Motor neuron (in vitro differentiated cells): ENCODE measurements at places on chromosomes 1 and 21. TPM values are rescaled to one million over a fixed set of nuclear protein-coding genes. Genes with fewer than 3 reads are reported as not detected.
A peak's percentile ranks its signal among the peaks of the same experiment; 100 is the strongest.

DNA sequence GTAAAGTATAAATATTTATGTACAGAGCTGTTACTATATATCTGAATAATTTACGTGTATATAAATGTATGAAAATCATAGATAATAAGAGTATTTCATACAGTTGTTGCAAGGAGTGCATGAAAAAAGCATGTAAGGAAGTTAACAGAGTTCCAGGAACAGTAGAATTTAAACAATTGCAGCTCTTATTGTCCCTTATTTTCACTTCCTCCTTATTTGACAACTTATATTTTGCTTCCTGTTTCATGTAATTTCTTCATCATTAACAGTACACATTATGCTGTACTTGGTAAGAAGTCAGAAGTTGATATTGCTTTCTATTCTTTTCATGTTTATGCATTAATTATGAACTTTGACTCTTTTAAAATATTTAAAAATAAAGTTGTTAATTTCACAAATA is 681.5 kb downstream of the LRRIQ3 start:
- no peak for ATAC-seq

EPHA2 gene
- total RNA-seq = 7.5 and 9.7 TPM in 2 replicates

TMEM200B gene
- 0.43 and 0.50 TPM in 2 replicates for total RNA-seq

PLCH2 gene
- total RNA-seq = 1.0 and 1.1 TPM in 2 replicates

- no peak for ATAC-seq
These were observed 127.5 kb upstream of the RGS1 start for GRCh38 chr1:192448026-192448578.

- ATAC-seq = peak; percentile 86
These were observed 13.5 kb upstream of the FOXJ3 start for GRCh38 chr1:42348498-42348897.

- peak; percentile 56 for ATAC-seq
These were observed 9.3 kb downstream of the SLC26A9 start for GRCh38 chr1:205933671-205934618.

RSPO1 gene
- total RNA-seq = 0.32 and 0.42 TPM in 2 replicates

- ATAC-seq = no peak
These were observed 922.4 kb upstream of the ADGRL4 start for GRCh38 chr1:79928901-79929300.

RHBDL2 gene
- 0.71 and 1.2 TPM in 2 replicates for total RNA-seq

GRCh38 chr1:116503546-116504307 is 67.1 kb downstream of the CD58 start:
- ATAC-seq = no peak

CD5L gene
- total RNA-seq = 0.24 and 0.28 TPM in 2 replicates

DNA sequence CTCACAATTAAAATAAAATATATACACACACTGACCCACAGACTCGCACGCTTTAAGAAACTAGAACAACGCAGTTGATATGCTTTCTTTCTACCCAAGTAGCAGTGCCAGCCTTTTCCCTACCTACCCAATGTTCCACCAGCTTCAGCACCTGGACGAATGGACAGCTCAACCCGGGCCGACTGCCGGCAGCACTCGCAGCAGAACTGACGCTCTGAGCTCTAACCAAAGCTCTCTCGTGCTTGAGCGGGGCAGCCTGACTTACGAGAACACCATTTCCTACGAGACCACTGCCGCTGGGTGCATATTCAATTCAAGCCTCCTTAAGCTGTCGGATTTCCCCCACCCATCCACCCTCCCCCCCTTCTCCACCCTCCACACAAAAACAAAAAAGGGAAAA is 127.4 kb upstream of the DPYD start:
- peak; percentile 38 for ATAC-seq

GRCh38 chr1:72634946-72635345 is 352.6 kb upstream of the NEGR1 start:
- no peak for ATAC-seq

HES4 gene
- total RNA-seq = 0.45 and 1.5 TPM in 2 replicates

DNA sequence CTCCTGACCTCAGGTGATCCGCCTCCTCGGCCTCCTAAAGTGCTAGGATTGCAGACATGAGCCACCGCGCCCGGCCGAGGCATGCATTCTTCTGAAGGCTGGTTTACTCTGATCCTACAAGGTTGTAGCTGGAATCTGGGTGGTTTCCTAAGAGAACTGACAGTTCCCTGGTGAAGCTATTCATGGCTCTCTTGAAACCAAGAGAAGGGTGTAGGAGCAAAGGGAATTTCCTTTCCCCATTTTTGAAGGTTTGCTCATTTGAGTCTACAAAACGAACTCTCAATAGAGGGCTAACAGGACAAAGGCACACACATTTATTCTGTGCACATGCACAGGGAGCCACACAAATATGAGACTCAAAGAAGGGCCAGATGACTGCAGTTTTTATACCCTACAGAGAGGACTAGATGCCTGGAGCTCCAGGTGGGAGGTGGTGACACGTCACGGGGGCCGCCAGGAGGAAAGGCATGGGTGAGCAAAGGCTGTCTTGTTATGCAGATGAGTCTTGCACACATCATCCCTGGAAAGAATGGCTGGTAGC is 49.5 kb upstream of the ERRFI1 start:
- peak; percentile 10 for ATAC-seq
